ENCODE measurements at places on chromosomes 11 and 22.

- no peak for DNase-seq
Observed at GRCh38 chr11:102260241-102260640, 57.0 kb upstream of the BIRC3 start.

DNA sequence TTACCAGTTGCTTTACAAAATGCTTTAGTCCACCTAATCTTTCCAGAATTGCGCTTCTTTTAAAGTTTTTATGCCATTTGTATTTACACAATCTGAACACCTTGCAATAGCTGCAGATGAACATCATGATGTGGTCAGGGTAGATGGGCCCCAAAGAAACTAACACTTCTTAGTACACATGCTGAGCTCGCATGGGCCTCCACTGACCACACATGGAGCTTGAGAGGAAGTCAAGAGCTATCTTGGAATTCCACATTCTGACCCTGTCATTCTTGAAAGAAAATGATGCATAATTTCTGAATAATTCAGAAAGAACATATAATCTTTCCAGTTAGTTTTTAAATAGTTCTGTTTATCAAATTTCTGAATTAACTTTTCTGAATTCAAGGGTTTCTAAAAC is 7.7 kb downstream of the LIPT2 start:
- DNase-seq = no peak

GRCh38 chr11:112129656-112130055 is 34.2 kb downstream of the IL18 start:
- DNase-seq = no peak

DNA sequence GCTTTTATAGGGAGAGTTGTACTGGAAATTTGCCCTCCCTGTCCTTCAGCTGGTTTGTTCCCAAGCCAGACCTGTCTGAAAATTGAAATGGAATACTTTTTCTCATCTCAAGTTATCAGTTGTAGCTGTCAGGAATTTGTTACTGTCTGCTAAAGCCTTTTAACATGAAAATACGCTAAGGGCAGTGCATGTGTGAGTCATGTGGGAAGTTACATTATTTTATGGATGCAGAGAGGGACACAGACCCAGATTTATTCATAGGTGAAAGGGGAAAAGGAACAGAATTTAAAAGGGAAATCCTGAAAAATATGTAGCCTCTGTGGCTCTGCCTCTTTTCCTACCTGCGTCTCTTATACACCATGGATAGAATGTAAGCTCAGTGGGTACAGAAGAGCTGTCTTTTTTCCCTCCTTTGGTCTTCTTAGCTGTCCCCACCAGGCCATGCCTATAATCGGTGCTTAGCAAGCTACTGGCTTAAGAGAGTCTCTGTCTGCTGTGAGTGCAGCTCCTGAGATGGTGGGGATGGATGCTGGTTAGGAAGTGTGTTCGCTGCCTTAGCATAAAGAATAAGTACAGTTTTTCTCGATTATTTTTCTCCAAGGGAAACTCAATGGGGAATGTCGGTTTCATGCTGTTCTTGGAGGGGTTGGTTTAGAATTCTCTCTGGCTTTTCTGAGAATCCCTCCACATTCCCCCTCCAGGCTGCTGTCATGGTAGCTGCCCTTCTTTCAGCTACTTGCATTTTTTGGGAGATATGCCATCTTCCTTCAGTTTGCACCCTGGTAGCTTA is 166.8 kb downstream of the TEAD1 start:
- DNase-seq = no peak

GRCh38 chr11:93524858-93525257 is 18.3 kb downstream of the SMCO4 start:
- no peak for DNase-seq

DNA sequence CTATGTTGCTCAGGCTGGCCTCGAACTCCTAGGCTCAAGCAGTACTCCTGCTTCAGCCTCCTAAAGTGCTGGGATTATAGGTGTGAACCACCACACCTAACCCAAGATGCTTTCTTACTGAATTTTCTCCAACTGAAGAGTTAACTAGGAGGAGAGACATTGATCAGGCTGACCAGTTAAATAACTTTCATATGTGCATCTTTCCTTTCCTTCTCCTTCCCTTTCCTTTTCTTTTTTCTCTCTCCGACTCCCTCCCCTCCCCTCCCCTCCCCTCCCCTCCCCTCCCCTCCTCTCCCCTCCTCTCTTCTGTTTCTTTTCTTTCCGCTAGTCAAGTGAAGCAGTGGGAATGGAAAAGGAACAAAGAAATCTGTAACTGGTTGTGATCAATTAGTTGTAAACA is 26.7 kb downstream of the XRCC6 start:
- no peak for DNase-seq

- no peak for DNase-seq
Observed at GRCh38 chr11:59206635-59207034, 6.1 kb downstream of the MPEG1 start.

- no peak for DNase-seq
Observed at GRCh38 chr11:102111011-102111786, 952 bp downstream of the YAP1 start.

DNA sequence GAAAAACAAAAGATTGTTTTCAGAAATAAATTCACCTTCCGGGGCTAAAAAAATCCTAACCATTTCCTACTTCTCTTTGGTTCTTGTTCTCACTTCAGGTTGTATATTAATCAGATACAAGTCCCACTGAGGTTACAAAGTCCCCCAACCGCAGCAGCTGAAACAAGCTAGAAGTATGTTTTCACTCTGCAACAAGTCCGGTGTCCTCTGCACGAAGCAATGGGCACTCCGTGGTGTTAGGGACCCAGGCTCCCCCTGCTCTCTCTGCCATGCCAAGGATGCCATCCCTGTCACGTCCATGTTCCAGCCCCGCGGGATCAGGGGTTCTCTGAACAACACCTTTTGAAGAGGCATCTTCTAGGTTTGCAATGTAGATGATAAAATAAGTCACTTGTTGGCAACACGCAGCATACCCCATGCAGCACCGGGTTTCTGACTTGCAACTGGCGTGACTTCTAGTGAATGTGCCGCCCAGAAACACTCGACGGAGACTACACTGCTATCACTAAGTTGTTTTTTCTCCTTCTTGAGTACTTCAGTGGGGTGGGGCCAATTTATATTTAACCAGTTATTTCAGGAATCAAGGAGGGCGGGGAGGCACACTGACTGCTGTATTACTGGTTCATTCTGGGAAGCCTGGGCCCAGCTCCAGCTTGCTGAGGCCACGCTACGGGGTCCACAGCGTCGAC is 25.4 kb upstream of the GSTP1 start:
- DNase-seq = no peak

- DNase-seq = no peak
Observed at GRCh38 chr11:35390737-35391682, 28.3 kb downstream of the SLC1A2 start.

DNA sequence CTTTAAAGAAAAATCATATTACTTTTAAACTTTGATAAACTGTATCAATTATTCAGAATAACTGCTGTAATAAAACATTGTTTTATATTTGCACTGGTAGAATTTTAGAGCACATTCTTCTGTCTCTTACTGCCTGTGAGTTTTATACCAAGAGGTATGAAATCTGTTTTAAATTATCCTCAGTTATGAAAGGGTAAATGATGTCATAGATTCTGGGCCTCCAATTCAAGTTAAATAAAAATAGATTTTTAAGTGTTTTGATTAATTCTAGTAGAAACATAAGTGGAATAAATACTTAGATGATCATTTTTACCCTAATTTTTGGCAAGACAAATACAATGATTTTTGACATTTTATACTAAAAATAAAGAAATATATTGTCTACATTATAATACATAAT is 93.0 kb downstream of the GUCY1A2 start:
- DNase-seq = no peak

GRCh38 chr11:123103326-123103980 is 41.5 kb upstream of the HSPA8 start:
- DNase-seq = no peak

DNA sequence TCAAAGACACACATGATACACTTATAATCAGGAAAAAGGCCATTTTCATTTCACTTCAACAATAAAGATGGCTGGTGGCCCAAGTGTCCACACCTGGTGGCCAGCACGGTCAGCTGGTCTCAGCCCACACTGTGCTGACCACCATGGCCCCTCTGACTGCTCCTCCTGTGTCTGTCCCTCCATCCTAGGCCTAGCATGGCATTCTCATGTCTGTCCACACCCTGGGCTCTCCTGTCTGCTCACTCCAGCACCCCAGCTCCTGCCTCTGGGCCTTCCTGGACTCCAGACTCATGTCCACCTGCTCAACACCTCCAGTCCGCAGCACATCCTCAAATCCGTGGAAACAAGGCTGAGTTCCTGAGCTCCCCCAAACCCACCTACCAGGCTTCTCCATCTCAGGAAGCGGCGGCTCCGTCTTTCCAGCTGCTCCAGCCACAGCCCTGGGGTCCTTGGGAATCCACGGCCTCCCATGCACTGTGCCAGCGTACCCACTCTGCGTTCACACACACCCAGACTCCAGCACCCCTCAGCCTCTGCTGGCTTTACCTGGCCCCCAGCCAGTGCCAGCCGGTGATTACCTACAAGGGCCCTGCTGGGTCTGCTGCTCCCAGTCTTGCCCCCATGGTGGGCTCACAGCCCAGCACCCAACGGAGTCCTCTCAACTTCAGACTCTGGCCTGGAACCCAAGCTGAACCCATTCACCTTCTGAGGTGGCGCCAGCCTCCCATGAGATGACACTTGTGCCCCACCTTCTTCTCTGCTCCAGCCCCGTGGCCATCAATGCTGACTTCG is 13.9 kb downstream of the SIRT3 start:
- DNase-seq = no peak

DNA sequence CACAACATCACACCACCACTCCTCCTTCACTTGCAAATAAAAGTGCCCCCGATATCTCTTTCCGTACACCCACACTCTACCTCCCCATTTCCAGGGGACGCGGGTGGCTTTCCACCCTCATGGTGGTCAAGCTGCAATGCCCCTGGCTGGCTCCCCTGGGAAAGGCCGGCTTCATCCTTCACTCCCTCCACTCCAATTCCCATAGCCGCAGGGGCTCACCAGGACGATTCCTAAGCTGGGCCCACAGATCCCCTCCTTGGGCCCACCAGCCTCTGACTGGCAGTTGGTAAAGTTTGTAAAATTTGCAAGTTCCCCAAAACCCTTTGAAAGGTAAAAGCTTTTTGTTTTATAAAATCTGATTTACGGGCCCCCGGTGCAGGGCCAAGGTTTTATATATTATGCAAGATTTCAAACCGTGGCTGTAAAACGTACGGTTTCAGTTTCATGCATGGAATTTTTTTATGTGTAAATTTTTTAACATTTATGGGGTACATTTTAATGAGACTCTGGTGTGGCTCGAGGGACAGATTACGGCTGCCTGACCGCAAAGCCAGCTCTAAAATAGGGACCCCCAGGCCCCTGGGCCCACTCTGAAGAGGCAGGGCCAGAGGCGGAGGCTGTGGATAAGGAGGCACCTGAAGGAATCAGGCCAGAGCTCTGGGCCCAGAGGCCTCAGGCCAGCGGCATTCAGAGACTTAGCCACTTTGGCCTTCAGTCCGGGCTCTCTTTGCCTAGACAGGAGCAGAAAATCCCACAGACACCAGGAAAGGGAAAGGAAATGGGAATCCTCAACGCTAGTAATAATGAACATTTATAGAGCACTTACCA is 106.5 kb downstream of the FEZ1 start:
- DNase-seq = no peak

DNA sequence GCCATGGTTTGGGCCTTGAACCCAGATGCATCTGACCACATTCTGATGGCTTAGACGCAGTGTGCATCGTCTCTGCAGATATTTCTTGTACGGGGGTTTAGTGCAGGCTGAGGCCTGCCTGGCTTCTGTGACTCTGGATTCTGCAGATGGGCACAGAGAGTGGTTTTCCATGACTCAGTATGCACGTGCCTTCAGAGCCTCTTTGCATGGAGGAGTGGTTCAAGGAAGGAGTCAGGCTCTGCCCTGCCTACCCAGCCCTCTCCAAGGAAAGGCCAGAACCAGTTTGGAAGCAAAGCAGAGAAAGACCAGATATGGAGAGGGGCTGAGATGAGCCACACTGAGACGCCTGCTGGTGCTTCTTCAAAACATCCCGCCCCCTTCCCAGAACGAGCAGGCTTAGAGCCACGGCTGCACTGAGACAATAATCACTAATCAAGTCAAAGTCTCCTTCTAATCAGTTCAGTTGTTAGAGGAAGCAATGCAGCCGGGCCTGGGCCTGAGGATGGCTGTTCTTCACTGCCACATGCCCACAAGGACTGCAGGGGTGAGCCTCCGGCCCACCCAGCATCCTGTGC is 308.9 kb downstream of the NXPE2 start:
- DNase-seq = no peak

DNA sequence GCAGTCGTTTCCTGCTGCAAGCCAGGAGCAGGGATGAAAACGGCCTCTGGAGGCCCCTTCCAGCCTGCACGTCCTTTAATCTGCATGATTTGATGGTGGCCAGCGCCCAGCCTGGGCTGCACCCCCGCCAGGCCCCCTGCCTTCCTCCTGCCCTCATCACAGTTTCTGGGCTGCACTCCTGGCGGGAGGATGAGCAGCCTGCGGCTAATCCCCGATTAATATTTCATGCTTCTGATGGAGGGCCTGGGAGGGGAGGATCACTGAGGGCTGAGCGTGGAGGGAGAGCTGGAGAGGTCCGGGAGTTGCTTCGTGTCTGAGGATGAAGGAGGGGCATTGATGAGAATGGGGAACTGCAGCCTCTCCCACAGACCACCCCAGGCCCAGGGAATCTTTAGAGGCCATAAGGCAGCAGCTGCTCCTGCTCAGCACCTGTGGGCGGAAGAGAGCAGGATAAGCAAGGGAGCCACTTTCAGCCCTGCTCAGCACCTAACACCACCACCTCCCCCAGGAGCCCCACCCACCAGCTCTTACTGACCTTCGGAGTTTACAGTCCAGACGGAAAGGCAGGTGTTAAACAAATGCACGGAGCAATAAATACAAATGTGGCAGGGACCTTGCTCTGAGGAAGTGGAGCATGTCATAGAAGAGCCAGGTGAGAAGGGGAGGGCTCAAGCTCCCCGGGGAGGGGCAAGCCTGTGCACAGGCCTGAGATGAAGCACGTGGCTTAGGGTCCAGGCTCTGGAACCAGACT is 135.0 kb upstream of the NECTIN1 start:
- no peak for DNase-seq

DNA sequence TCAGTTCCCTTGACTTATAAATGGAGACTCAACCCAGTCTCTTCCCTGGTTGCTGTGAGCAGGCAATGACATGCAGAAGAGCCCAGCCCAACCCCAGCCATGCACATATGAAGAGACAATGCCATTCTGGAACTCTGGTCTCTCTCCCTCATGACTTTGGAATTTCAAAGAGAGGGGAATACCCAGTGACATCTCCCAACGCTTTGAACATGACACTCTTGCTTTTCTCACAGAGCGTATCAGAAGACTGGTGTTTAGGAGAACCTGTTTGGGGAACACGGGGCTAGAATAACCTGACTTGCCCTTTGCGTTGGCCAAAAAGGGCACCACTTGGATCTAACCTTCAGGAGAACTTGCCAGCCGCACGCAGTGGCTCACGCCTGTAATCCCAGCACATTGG is 12.9 kb downstream of the RANGAP1 start:
- DNase-seq = no peak

GRCh38 chr11:2099516-2100349 is 39.5 kb downstream of the IGF2 start:
- DNase-seq = no peak

DNA sequence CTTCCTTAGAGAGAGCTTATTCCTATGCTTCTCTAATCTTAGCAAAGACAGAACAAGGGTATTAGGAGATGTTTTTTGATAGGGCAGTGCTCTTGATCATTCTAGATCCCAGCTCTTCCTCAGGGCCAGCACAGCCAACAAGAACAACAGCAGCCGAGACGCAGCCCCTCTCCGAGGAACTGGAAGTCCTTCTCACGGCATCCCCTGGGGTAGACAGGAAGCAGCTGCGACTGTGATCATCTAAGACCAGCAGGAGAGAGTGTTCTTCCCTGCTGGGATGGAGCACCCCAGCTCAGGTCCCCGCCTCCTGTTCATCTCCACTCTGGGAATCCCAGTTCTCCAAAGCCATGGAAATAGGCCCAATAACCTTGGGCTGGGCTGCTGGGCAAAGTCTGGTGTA is 29.6 kb downstream of the IRAG1 start:
- DNase-seq = no peak
